Progenitor cell of endocrine pancreas (in vitro differentiated cells): ENCODE measurements at places on chromosomes 12 and 14.

DNA sequence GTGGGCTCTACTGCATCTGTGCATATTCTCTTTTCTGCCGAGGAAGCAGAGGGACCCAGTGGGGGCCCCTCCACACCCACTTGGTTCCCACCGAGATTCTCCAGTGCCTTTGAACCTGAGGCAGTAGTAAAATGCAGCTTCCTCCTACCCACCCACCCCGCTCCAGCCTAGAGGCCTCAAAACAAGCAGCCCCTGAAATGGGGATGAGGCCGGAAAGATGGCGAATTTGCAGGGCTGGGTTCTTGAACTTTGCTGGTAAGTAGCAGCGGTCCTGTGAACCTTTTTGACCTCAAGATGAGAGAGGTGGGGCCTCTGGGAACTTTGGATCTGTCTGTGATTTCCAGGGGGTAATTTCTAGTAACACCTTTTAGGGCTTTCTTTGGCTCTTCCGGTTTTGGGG lies 15.4 kb downstream of the PLEKHG3 start:
- peaks cover 6% of the 10 kb centered on the region for H3K36me3 ChIP-seq
- peak overlapping the region; percentile 89 for H3K27ac ChIP-seq
- H3K27me3 ChIP-seq = no peaks in the 10 kb centered on the region
- DNase-seq = no peak
- H3K4me3 ChIP-seq = no peak overlapping the region
- H3K4me1 ChIP-seq = peaks cover 64% of the 10 kb centered on the region

GRCh38 chr12:113546916-113547863 lies 75.5 kb upstream of the LHX5 start:
- peaks cover 48% of the 10 kb centered on the region for H3K27me3 ChIP-seq
- no peaks in the 10 kb centered on the region for H3K36me3 ChIP-seq
- no peak for DNase-seq
- H3K4me1 ChIP-seq = peaks cover 6% of the 10 kb centered on the region
- peak overlapping the region; percentile 6 for H3K27ac ChIP-seq
- H3K4me3 ChIP-seq = no peak overlapping the region

GRCh38 chr12:126355346-126355745 lies 1290.1 kb downstream of the AACS start:
- H3K36me3 ChIP-seq = no peaks in the 10 kb centered on the region
- no peak for DNase-seq
- peaks cover 2% of the 10 kb centered on the region for H3K4me1 ChIP-seq
- no peak overlapping the region for H3K27ac ChIP-seq

DNA sequence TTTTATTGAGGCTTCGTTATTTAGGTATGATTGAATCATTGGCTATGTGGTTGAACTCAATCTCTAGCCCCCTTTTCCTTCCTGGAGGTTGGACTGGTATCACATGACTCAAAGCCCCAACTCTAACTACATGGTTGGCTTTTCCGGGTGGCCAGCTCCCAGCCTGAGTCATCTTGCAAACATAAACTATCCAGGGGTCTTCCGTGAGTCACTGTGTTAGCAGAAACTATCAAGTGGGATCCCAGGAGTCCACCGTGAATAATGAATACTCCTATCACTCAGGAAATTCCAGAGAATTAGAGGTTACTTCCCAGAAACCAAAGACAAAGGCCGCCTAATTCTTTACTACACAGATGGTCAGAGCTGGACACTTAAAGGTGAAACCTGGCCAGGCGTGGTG lies 19.7 kb upstream of the PLEKHD1 start:
- no peaks in the 10 kb centered on the region for H3K27me3 ChIP-seq
- no peak overlapping the region for H3K27ac ChIP-seq
- no peak overlapping the region for H3K4me3 ChIP-seq

DNA sequence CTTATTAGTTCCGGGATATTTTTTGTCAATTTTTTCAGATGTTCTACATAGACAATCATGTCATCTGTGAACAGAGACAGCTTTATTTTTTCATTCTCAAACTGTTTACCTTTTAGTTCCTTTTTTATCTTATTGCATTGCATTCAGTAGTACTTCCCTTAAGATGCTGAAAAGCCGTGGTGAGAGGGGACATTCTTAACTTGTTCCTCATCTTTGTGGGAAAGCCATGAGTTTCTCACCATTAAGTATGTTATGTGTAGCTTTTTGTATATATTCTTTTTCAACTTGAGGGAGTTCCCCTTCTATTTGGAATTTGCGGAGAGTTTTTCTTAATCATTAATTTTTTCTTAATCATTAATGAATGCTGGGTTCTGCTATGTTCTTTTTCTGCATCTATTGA lies 1727.1 kb upstream of the SEL1L start:
- H3K4me3 ChIP-seq = no peak overlapping the region
- no peaks in the 10 kb centered on the region for H3K36me3 ChIP-seq
- no peak overlapping the region for H3K27ac ChIP-seq
- no peaks in the 10 kb centered on the region for H3K4me1 ChIP-seq

GRCh38 chr12:118145113-118145797 lies 9.3 kb downstream of the PEBP1 start:
- H3K4me3 ChIP-seq = no peak overlapping the region
- H3K27ac ChIP-seq = peak overlapping the region; percentile 46
- no peaks in the 10 kb centered on the region for H3K27me3 ChIP-seq
- H3K4me1 ChIP-seq = no peaks in the 10 kb centered on the region

GRCh38 chr14:84988357-84988756 lies 541.6 kb upstream of the FLRT2 start:
- no peak overlapping the region for H3K27ac ChIP-seq
- no peak overlapping the region for H3K4me3 ChIP-seq
- H3K27me3 ChIP-seq = no peaks in the 10 kb centered on the region
- no peaks in the 10 kb centered on the region for H3K4me1 ChIP-seq
- DNase-seq = no peak

DNA sequence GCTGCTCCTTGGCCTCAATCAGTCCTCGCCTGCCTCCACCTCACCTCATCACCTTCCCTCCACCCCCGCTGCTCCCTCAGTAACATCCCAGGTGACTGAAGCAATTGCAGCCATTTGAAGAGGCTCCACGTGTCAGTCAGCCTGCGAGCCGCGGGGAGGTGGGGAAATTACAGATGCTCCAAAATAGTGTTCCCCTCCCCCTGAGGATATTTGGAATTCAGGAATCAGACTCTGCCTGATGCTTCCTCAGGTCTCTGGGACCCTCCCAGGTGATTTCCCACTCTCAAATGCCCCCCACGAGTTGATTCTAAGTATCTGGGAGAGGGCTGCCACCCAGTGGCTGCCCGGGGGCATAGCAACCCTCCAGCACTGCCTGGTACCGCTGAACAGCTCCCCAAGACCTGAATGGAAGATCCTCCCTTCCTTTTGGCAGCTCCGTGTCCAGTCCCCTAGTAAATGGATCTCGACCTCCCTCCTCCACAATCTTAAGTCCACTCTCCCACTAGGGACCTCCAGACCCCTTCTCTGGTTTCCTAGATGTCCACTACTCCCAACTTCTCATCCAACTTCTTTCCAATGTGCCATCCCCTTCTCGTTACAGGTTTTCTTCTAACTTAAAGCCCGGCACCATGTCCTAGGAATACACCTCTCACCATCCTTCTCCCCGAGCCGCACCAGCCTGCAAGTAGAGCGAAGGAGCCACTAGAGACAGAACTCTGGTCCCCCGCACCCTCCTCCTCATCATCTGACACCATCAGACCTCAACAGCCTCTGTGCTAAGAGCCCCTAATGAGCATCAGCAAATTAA lies 1.4 kb upstream of the ASIC1 start:
- peaks cover 9% of the 10 kb centered on the region for H3K4me1 ChIP-seq
- H3K36me3 ChIP-seq = no peaks in the 10 kb centered on the region
- DNase-seq = no peak
- H3K27ac ChIP-seq = no peak overlapping the region
- peaks cover 72% of the 10 kb centered on the region for H3K27me3 ChIP-seq
- peak overlapping the region; percentile 58 for H3K4me3 ChIP-seq

GRCh38 chr14:69891422-69891821 lies 12.2 kb downstream of the SMOC1 start:
- H3K27ac ChIP-seq = no peak overlapping the region
- no peaks in the 10 kb centered on the region for H3K36me3 ChIP-seq
- no peak for DNase-seq
- H3K4me3 ChIP-seq = no peak overlapping the region

DNA sequence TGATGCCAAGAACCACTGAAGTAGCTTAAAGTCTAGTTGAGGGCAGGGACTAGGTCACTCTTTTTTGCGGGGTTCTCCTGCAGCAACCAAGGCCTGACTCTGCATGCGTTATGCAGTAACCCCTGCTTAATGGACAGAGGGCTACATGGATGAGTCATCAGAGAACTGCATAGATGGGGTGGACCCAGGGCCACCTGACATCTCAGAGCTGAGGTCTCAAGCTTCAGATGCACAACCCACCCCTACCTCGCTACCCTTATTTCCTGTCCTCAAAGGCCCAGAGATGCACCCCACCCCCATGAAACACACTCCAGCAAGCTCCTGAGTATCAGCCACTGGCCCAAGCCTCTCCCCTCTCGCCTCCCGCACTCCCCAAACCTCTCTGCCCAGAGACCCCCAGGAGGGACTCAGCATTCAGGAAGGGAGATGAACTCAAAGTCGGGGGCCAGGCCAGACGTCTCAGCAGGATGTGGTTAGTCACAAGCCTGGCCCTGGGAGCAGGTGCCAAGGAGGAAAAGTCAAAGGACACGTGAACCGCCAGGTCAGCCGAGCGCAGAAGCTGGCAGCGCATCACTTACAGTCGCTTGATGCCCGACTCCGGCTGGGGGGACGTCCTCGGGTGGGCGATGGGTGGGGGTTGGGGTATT lies 25.8 kb downstream of the SNRNP35 start:
- peaks cover 2% of the 10 kb centered on the region for H3K4me1 ChIP-seq
- H3K27me3 ChIP-seq = no peaks in the 10 kb centered on the region
- no peak overlapping the region for H3K4me3 ChIP-seq
- peaks cover 4% of the 10 kb centered on the region for H3K36me3 ChIP-seq
- no peak for DNase-seq

- no peaks in the 10 kb centered on the region for H3K27me3 ChIP-seq
- peaks cover 16% of the 10 kb centered on the region for H3K36me3 ChIP-seq
- H3K27ac ChIP-seq = no peak overlapping the region
- peak; percentile 5 for DNase-seq
These were observed 116.6 kb upstream of the RTL1 start for GRCh38 chr14:101019990-101020710.

GRCh38 chr12:89576572-89577220 lies 50.8 kb upstream of the POC1B start:
- H3K4me1 ChIP-seq = peaks cover 2% of the 10 kb centered on the region
- H3K4me3 ChIP-seq = no peak overlapping the region
- no peak for DNase-seq
- H3K27ac ChIP-seq = no peak overlapping the region

DNA sequence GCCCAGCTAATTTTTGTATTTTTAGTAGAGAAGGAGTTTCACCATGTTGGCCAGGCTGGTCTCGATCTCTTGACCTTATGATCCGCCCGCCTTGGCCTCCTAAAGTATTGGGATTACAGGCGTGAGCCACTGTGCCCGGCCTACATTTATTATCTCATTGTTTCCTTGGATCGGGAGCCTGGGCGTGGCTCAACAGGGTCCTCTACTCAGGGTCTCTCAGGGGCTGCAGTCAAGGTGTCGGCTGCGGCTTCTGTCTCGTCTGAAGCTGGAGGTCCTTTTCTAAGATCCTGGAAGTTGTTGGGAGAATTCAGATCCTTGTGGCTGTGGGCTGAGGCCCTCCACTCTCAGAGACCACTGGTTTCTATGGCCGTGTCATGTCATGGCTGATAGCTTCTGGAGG lies 65.5 kb upstream of the SCN8A start:
- H3K4me1 ChIP-seq = peaks cover 31% of the 10 kb centered on the region
- H3K27me3 ChIP-seq = no peaks in the 10 kb centered on the region
- DNase-seq = no peak
- H3K4me3 ChIP-seq = no peak overlapping the region
- no peak overlapping the region for H3K27ac ChIP-seq

DNA sequence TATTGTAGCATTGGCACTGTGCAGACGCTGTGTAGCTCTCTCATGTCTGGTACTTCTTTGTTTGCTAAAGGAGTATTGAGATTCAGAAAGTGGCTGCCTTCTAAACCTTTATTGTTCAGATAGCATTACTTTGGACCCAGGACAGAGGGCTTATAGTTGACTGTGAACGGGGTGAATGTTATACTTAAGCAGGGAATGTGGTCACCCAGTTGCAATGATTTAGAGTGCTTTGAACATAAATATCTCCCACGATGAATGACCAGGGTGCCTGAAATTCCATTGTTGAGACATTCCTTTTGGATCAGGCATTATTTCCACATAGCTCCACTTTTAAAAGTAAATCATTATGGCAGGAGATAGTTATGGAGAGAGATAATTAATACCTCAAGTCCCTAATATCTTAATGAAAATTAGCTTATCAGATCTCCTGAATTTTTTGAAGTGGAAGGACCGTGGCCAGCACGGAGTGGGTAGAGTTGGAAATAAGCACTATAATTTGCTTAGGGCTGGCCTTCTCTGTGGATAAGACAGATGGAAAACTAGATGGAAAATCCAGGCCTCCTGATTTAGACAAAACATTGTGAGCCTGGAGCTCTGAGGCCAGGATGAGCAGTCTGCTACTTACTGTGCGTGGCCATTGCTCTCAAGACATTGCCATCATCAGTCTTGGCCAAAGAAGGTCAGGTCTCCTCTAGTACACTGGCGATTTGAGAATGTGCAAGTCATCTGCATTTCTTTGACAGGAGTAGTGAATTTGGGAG lies 114.5 kb downstream of the ETV6 start:
- no peak for DNase-seq
- H3K27ac ChIP-seq = no peak overlapping the region
- H3K27me3 ChIP-seq = no peaks in the 10 kb centered on the region
- peaks cover 33% of the 10 kb centered on the region for H3K4me1 ChIP-seq
- no peak overlapping the region for H3K4me3 ChIP-seq

GRCh38 chr14:53516261-53516774 lies 363.2 kb upstream of the DDHD1 start:
- no peak overlapping the region for H3K4me3 ChIP-seq
- no peaks in the 10 kb centered on the region for H3K27me3 ChIP-seq
- no peak for DNase-seq
- H3K36me3 ChIP-seq = no peaks in the 10 kb centered on the region
- H3K4me1 ChIP-seq = peaks cover 5% of the 10 kb centered on the region
- no peak overlapping the region for H3K27ac ChIP-seq

GRCh38 chr12:39327965-39328364 lies 115.0 kb downstream of the KIF21A start:
- no peak for DNase-seq
- H3K36me3 ChIP-seq = peaks cover 16% of the 10 kb centered on the region
- H3K27ac ChIP-seq = no peak overlapping the region
- H3K4me3 ChIP-seq = no peak overlapping the region
- no peaks in the 10 kb centered on the region for H3K27me3 ChIP-seq

DNA sequence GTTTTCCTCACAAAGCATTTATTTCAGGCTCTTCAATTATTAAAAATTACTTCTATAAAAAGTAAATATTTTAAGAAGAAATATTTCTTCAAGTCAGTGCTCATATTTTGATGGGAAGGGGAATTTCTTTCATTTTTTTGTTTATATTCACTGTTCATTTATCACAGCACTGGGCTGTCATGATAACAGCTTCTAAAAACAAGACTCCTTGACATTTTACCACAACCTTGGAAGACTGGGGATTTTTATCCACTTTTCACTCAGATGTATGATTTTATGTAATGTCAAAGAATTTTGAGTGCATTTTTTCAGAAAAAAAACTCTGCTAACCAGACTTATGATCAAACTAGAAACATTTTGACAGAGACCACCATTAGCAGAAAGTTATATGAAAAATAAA lies 149.7 kb downstream of the PHLDA1 start:
- no peaks in the 10 kb centered on the region for H3K36me3 ChIP-seq
- no peaks in the 10 kb centered on the region for H3K27me3 ChIP-seq
- DNase-seq = no peak
- peaks cover 27% of the 10 kb centered on the region for H3K4me1 ChIP-seq

- no peak overlapping the region for H3K27ac ChIP-seq
- H3K27me3 ChIP-seq = no peaks in the 10 kb centered on the region
- DNase-seq = peak; percentile 11
- no peaks in the 10 kb centered on the region for H3K4me1 ChIP-seq
These were observed 169.0 kb downstream of the PRIMA1 start for GRCh38 chr14:93619176-93619793.
